Stimulated activated CD8-positive, alpha-beta memory T cell treated with anti-CD3 and anti-CD28 coated beads, Interleukin-4, amount 100 ng/mL, for 1 hour (primary cell): ENCODE measurements at places on chromosomes 7 and 10.

GRCh38 chr7:2104107-2104710 lies 128.5 kb downstream of the MAD1L1 start:
- DNase-seq, result no peak

GRCh38 chr7:47677664-47678063 lies 95.8 kb upstream of the TNS3 start:
- no peak for DNase-seq

GRCh38 chr7:21773326-21773725 lies 172.4 kb downstream of the CDCA7L start:
- no peak for DNase-seq

DNA sequence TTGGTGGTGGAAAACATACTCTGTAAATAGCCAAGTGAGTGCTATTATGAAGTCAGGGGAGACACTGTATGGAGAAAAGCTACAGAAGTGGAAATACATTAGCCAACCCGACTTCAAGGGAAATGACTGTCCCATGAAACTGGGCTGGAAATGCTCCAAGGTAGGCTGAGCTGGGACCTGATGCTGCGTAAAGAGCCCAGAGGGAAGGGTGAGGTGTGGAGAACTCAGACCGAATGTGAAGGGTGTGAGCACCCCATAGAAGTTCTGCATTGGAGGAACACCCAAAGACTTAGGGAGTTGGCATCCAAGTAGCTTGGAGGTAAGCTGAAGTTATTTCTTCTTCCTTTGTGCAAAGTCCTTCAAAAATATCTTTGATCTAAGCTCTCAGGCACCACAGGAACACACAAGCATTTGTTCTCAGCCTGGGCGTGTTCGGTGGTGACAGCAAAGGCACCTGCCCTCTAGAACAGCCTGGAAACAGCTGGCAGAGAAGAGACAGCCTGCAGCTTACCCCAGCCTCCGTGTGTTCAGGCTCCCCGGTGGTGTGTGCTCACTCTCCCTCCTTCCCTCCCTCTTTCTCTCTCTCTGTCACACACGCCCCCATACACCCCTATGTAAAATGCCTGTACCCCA lies 19.1 kb upstream of the GJD4 start:
- no peak for DNase-seq

DNA sequence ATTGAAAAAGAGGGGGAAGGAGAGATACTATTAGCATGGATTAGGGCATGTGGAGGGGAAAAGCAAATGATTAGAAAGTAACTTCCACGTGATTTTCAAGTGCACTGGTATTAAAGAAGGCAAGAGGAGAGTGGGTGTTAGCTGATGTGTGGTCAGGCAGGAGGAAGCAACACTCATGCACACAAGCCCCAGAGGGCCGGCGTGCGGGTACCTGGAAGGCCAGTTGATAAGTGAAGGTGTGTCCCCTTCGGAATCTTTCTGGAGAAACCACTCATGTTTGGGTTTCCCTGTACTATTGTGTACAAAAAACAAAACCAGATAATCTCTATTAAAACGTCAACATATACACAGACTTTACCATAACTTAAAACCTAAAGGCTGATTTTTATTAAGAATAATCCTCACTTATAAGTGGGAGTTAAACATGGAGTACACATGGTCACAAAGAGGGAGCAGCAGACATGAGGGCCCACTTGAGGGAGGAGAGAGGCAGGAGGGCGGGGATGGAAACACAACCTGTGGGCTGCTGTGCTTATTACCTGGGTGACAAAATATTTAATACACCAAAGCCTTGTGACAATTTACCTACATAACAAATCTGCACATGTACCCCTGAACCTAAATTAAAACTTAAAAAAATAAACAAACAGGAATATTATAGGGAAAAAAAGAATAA lies 98.9 kb downstream of the SVIL start:
- DNase-seq, result no peak

DNA sequence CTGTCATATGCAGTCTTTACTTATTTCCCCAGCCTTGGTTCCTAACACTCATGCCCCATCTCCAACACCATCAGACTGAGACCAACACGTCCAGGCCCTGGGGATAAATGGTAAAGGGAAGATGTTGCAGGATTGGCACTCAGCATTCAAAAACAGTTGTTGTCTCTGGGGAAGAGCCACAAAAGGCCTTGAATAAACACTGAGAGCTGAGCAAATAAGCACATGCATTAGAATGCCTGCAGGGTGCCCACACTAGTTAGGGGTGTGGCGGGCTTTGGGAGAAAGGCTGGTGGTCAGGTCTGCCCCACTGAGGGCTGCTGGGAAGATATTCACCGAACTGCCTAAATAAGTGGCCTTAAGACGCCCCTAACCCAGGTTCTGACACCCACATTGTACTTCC lies 391.0 kb downstream of the GFRA1 start:
- DNase-seq, result no peak

DNA sequence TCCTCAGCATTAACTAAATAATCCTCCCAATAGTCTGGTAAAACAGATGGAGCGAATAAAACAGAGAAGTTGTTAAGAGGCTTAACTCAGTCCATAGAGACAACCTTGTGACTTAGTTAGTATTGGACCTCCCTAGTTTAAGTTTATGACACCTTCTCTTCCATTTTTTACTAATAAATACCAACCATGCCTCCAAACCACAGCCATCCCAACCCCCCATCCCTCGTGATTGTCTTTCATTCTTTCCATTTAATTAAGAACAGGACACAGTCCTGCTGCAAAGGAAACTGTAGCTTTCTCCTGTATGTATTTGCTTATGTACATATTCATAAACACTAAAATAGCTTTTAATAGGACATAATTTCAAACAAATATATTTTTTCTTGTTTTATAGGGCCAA lies 238.2 kb downstream of the SEMA3D start:
- DNase-seq, result no peak

DNA sequence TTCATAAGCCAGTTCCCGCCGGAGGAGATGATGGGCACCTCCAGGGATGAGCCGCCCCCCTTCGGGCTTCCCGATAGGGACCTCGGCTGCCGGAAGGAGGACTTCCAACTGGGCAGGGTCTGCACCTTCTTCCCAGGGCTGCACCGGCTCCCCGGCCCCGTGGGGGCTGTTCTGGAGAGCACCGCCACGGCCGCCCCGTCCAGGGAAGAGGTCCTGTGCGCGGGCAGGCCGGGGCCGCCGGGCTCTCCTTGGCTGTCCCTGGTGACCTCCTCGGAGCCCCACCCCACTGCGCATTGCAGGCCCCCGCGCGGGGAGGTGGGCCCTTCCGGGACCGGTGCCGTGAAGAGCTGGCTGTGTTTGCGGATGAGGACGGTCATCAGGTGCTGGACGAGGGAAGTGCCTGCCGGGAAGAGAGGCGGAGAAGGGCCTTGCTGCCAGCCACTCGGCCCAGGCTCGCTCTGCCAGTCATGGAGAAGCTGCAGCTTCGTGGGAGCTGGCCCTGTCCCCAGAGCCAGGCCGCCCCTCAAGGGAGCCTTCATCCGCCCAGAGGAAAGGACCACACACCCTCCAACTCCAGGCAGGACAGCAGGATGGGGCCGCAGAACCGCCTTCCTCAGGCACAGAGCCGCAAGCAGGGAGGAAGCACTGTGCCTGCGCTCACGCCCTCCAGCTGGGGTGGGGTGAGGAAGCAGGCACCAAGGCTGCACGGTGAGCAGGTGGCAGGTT lies 144.4 kb downstream of the MAPK8 start:
- no peak for DNase-seq

DNA sequence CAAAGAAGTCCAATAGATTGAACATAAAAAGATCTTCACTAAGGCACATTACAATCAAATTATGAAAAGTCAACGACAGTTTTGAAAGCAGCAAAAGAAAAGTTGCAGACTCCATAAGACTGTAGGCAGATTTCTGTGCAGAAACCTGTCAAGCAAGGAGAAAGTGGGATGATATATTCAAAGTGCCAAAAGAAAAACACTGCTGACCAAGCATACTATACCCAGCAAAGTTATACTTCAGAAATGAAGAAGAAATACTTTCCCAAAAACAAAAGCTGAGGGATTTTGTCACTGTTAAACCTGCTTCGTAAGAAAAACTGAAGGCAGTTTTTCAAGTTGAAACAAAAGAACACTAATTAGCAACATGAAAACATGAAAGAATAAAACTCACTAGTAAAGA lies 145.5 kb downstream of the ZEB1 start:
- DNase-seq, result no peak
